CD4-positive, alpha-beta memory T cell (primary cell): ENCODE measurements at places on chromosomes 3 and 15.

DNA sequence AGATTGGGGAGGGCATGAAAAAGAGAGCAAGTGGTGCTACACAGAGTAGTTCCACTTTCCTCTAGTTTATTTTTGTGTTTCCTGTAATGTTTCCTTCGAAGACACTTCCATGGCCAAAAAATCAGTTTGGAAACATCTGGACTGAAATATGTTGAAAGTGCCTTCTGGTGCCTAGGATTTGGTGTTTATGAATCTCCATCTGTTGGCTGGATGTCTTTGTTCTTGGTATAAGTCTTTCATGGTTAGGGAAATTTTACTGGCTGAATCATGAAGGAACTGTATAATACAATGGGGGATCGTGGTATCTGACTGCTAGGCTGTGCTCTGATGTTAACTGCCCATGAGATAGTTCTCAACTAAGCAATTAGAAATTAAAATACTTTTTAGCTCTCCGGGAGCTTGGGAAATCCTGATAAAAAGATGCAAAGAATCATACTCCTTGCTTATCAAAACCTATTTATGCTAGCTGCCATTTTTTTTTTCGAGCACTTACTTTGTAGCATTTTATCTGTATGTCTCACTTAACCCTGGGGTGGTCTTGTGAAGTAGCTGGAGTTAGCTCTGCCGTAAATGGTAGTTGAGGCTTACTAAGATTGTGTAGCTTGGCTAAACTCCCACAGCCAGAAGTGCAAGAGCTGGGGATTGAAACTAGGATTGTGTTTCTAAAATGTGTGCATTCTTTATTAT, 21.9 kb downstream of the AKAP13 start:
- DNase-seq, result no peak

- no peak for DNase-seq
Measured at GRCh38 chr3:43729707-43730414, 39.1 kb downstream of the ABHD5 start.

DNA sequence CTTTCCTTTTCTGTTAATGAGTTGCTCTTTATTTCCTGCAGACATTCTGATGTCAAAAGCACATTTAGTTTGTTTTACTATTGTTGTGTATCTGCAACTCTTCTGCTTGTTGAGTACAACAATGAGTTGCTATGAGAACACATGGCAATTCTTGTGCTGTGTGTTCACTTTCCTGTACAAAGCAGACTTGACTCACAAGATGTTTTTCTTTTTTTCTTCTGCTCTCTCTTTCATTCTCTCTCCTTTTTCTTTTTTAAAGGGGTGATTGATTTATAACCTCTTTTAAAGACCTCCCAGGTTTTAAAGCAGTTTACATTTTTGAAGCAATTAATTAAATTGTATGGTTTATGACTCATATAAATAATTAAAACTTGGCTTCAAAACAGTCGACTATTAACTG, 31.6 kb upstream of the ABHD10 start:
- no peak for DNase-seq

DNA sequence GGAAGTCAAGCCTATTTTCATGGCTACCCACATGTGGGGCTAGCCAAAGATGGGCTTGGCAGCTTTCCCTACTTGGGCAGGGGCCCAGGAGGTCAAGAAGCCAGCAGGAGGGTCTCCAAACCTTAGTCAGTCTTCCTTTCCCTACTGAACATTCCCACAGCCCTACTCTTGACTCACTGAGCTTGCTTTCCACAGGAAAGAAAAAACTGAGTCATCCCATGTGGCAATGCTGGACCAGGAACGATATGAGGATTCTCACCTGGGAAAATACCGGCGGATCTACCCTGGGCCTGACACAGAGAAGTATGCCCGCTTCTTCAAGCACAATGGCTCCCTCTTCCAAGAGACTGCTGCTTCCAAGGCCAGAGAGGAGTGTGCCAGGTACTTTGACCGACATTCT, 3.7 kb upstream of the NGRN start:
- no peak for DNase-seq

DNA sequence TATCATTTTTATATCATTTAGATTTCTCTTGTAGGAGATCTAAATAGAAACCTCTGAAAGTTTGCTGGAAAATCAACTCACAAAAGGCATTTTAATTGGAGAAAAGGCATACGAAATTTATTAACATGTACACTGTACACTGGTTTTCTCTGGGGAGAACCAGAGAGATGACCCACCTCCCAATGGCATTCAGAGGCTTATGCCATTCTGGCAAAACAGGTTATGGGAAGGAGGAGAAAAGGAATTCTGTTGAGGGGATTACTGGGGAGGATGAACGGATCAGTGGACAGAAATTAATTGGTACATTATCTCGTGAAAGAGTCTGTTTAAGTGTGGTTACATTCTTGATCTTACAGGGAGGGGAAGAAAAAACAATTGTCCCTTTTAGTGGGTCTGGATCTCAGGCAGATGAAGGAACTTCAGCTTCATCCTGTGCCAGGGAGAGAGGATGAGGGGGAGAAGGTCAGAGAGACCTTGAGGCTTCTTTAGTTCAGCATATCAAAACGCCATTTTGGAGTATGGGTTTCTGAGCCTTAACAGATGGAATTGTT, 16.5 kb downstream of the RAB11A start:
- DNase-seq, result no peak

- DNase-seq, result no peak
Measured at GRCh38 chr15:31069360-31070000, 32.0 kb downstream of the TRPM1 start.

DNA sequence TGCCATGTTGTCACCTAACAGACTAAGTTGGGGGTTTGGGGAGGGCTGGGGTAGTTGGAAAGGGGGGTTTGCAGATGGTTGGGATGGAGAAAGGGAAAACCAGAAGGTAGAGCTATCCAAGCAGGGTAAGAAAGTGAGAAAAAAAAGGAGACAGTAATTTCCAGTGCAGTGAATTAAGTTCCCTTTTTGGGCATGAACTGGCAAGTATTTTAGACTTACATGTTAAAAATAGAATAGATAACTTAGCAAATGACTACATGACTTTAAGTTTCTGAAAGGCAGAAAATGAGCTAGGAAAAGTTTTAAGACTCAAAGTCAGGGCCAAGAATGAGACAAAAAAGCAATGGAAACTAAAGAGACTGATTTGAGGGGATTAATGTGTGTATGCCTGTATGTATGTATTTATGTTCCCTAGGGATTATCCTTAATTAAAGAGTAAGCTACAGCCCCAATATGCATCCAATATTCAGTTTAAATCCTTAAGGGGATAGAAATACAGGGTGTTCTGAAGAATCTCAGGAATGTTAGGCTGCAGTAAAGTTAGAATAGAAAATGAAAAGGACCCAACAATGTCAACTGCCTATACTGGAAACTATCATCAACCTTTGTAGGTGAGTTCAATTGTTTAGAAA, 285.2 kb upstream of the MME start:
- DNase-seq, result no peak

- no peak for DNase-seq
Measured at GRCh38 chr3:53156368-53156834, 4.6 kb upstream of the PRKCD start.

DNA sequence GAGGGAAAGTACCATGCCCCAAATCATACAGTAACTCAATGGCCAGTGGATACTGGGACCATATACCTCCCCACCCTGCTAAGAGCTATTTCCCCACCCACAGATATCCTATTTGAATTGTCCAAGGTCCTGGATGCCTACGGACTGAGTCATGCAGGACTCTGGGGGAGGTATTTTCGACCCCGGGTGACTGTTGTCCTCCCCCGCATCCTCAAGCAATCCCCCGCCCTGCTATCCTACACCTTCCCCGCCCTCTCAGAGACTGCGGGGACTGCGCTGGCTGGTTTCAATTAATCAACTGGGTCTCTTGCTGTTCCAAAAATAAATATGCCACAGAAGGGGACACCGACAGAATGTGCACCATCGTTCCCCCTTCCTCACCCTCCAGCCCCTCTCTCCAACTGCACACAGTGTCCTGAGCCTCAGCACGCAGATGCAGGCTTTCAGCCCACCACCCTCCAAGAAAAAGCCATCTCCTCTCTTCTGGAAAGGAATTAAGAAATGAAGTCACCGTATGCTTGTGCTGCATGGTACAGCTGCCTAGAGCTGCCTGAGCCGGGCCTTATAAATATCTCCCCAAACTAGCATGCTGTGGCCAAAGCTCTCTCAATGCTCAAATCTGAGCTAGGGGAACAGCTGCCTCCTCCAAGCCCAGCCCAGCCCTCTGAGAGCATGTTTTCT, 8.1 kb downstream of the CAV3 start:
- no peak for DNase-seq

DNA sequence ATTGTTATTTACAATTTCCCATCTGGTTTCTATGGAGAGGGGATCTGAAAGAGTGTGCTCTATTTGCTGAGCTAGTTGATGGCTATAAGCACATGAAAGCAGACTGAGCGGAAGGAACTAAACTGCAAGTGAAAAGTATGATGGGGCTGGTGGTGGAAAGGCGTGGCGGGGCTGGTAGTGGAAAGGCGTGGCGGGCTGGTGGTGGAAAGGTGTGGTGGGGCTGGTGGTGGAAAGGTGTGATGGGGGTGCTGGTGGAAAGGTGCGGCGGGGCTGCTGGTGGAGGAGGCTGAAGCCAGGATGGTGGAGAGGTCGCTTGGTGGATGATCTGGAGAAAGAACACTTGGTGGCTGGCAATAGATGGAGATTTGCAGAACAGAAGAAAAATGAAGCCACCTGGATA, 136.7 kb downstream of the FMN1 start:
- DNase-seq, result no peak

- DNase-seq, result peak; percentile 75
Measured at GRCh38 chr3:100334488-100335351, at the start of gene NIT2. Gene NIT2 (plus strand): TSS chr3:100334757. CDS start chr3:100334792, 35 bp downstream.

DNA sequence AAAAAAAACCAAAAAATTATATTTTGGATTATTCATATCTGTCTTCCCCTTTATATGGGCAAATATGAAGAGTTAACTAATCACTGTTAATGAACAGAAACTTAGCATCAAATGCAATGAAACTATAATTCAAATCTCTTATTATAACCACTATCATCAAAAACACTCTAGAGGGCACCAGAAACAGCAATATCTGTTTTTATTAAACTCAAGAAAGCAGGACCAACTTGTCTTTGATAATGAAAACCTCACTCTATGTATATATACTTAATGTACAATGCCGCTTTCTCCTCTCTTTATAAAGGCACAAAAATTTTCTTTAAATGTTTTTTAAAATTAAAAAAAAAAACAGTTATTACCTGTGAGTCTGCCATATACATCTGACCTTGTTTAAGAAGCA, 92.7 kb downstream of the UACA start:
- peak; percentile 14 for DNase-seq

GRCh38 chr15:74784426-74785193, 2.7 kb downstream of the CSK start:
- DNase-seq, result no peak

GRCh38 chr15:60583946-60584345, 105.0 kb upstream of the ICE2 start:
- no peak for DNase-seq

- no peak for DNase-seq
Measured at GRCh38 chr3:33430061-33430460, 10.1 kb downstream of the UBP1 start.

GRCh38 chr3:188749010-188749617, 422.7 kb upstream of the TPRG1 start:
- DNase-seq, result peak; percentile 55

DNA sequence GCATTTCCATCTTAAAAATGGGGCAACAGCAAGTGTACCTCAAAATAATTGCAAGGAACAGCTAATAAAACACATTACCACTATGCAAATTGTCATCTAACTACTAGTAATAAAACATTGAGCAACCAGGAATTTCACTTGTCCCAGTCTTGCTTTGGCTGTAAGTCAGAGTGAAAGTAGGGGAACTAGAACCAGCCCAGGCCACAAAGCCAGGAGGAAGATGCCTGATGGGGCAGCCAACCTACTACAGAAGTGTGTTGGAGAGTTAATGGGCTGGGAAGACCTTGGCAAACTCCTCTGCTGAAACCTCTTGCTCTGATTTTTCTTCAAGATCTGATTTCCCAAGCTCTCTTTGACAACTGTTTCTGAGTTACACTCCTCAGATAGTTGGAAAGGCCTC, 40.2 kb upstream of the LPP start:
- DNase-seq, result no peak

DNA sequence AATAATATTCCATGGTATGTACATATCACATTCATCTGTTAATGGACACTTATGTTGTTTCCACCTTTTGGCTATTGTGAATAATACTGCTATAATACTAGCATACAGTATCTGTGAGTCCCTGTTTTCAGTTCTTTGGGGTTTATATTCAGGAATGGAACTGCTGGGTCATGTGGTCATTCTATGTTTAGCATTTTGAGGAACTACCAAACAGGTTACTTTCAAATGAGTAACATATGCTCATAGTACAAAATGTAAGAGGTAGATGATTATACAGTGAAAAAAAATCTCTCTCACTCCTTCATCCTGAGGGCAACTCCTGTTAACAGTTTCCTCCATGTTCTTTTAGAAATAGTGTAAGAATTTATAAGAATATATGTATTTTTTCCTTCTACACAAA, 162.2 kb downstream of the PLD1 start:
- DNase-seq, result no peak

DNA sequence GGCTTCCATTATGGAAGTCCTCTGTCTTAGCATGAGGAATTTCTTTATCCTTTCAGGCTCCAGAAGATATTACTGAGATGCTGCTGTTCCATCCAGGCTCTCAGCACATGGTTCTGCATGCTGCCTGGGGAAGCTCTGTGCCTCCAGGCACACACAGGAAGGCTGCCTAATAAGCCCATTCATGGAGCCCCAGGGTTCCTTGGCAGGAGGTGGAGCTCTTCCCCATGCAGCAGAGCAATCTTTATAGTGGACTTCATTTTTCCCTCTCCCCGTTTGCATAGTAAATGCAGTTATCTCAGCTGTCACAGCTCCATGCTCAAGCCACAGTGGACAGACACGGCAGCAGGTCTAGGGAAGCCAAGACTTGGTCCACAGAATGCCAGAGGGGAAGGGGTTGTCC, 57.6 kb downstream of the BOC start:
- no peak for DNase-seq

DNA sequence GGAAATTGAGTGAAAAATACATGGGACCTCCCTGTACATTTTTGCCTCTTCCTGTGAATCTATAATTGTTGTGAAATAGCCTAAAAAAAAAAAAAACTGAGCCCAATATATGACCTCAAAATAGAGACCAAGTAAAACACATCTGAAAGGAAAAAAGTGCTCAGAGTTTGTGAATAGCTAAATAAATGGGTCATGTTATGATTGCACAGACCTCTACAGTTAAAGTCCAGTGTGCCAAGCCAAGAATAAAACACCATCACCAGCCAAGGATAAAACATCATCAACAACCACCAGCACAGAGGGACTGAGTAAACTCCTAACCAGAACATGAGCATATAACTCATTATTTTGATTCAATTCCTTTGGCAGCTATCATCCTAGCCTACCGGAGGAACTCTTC, 115.6 kb upstream of the AGTR1 start:
- no peak for DNase-seq

- peak; percentile 46 for DNase-seq
Measured at GRCh38 chr3:53102601-53103147, 27.6 kb downstream of the RFT1 start.

GRCh38 chr15:71775856-71776255, 34.5 kb upstream of the NR2E3 start:
- DNase-seq, result no peak

- no peak for DNase-seq
Measured at GRCh38 chr3:10371167-10371566, 50.3 kb upstream of the SEC13 start.
